ENCODE measurements at places on chromosomes 13 and 19.
A peak's percentile ranks its signal among the peaks of the same experiment; 100 is the strongest.

GRCh38 chr19:41932720-41933332 is 4.6 kb upstream of the ERFL start:
- DNase-seq: no peak

- DNase-seq: no peak
Observed at GRCh38 chr19:2549701-2550191, 73.8 kb downstream of the GADD45B start.

GRCh38 chr19:45056831-45057230 is 18.0 kb downstream of the CLASRP start:
- DNase-seq: no peak

GRCh38 chr19:46955813-46956371 is 63.7 kb upstream of the NPAS1 start:
- DNase-seq: no peak

DNA sequence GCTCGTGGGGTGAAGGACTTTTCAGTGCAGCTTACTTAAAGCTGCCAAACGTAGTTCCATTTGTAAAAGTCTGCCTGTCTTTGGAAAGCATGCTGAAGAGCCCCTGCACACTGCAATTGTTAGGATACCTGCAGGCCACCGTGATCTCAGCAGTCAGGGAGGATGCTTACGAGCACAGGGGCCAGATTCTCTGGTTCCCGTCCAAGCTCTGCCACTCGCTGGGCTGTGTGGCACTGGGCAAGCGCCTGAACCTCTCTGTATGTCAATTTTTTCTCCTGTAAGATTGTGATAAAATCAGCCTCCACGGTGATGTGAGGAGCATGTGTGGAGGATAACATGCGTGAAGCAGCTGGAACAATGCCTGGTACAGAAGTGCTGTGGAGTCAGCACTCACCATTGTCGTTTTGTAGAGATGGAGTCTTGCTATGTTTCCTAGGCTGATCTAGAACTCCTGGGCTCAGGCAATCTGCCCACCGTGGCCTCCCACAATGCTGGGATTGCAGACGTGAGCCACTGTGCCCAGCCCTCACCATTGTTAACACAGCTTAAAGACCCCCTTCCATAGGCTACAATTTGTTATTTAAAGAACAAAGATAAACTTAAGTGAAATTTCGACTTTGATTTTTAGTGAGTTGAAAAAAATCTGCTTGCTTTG is 3.5 kb downstream of the ADPRHL1 start:
- no peak for DNase-seq

- DNase-seq: no peak
Observed at GRCh38 chr19:6668691-6669090, 1.3 kb downstream of the TNFSF14 start.

- DNase-seq: no peak
Observed at GRCh38 chr13:100668408-100668807, 6.2 kb downstream of the TMTC4 start.

GRCh38 chr19:49081273-49081672 is 4.0 kb upstream of the SNRNP70 start:
- DNase-seq: no peak

DNA sequence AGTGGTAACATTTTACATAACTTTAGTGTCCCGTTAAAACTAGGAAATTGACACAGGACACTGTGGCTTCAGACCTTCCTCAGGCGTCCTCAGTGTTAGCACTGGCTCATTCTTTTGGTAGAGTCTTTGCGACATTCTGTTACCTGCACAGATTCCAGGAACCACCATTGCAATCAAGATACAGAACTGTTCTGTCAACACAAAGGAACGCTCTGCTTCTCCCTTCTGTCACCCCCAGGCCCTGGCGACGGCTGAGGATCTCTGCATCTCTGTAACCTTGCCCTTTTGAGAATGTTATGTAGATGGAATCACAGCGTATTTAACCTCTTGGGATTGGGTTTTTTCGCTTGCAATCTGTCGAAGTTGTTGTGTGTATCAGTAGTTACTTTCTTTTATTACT is 22.6 kb downstream of the KDM4B start:
- no peak for DNase-seq

DNA sequence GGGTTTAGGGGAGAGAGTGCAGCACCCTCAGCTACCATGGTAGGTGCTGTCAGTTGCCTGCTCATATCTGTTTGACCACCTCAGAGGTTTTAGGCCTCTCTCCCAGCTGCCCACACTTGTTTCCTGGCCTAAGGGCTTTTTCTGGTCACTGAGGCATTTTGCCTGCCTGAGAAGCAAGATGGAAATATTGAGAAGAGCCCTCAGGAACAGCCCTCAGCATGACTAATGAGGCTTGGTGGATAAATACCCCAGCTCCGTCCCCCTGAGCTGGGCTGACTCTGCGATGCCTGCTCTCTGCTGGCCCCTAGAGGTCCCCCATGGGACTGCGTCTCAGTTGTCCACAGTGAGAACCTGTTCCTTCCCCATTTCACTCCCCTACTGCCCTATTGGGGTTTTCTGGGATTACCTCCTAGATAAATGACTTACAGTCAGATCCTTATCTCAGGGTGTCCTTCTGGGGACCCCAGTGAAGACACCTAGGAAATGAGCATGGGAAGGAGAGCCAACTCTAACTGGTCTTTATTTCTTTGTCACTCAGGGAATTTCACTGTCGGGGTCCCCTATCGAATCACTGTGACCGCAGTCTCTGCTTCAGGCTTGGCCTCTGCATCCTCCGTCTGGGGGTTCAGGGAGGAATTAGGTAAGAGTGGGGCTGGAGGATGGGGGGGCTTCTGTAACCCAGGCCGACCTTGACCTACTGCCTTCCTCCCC is 13.3 kb downstream of the PALM3 start:
- DNase-seq: peak; percentile 67

- DNase-seq: no peak
Observed at GRCh38 chr13:98328511-98328910, 151.4 kb upstream of the RNF113B start.

DNA sequence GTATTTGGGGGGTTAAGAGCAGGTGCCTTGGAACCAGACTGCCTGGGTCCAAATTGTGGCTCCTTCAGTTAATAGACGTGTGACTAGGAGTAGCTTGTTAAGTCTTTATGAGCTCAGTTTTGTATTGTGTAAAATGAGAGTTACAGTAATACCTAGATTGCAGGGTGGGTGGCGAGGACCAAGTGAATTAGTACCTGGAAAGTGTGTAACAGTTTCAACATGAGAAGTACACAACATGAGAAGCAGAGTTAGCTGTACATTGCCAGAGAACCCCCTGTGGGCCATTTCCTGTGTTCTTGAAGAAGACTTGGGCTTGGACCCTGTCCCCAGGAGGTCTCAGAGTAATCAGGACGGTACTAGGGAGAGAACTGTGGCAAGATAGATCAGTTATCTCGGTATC is 36.8 kb downstream of the PPP2R1A start:
- no peak for DNase-seq

DNA sequence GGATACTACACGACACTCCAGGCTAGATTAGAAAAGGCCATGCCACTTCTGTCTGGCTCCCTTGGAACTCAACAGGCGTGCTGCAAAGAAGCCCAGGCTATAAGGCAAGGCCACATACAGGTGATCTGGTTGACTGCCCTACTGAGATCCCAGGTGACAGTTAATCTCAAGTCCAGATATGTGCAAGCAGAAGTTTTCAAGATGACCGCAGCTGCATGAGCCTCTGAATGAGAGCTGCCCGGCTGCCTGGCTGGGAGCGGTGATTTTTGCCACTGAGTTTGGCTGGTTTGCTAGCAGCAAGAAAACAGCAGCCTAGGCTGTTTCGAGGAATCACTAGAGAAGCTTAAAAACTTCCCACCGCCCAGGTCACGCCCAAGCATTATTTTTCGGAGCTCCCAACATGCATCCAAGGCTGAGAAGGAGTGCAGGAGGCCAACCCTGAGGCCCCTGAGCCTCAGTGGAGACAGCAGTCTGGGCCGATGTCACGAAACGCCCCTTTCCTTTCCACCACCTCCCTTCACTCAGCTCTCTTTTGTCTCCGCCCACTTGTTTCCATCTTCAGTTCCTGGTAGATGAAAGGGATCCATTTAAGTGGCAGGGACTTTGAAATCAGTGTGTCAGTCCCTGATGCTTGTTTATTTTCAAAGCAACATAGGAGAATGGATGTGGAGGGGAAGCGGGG is 14.0 kb upstream of the URI1 start:
- DNase-seq: no peak

- DNase-seq: peak; percentile 53
Observed at GRCh38 chr19:17385878-17386611, 8.0 kb downstream of the CCDC194 start.

DNA sequence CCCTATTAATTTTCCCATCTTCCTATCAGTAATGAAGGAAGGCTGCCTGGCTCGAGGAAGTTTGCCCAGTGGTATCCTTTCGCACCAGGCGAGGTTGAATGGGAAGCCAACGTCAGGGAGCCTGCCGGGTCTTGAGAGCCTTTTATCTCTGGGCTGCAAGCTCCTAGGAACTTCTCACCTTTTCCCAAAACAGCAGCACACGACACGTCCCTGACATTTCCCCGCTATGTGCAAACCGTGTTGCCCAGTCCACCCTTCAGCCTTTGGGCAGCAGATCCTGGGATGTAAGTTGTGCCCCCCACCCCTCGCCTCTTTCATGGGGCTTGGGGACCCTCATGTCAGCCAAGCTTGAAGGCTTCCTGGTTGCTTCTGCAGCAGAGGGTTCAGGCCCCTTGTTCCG is 179.1 kb downstream of the ZNF536 start:
- DNase-seq: no peak

GRCh38 chr13:40152145-40152544 is 496.7 kb downstream of the COG6 start:
- DNase-seq: no peak

GRCh38 chr19:58553799-58554493 is 959 bp downstream of the CHMP2A start:
- no peak for DNase-seq

- no peak for DNase-seq
Observed at GRCh38 chr13:53953183-53953582, 924.6 kb downstream of the OLFM4 start.

DNA sequence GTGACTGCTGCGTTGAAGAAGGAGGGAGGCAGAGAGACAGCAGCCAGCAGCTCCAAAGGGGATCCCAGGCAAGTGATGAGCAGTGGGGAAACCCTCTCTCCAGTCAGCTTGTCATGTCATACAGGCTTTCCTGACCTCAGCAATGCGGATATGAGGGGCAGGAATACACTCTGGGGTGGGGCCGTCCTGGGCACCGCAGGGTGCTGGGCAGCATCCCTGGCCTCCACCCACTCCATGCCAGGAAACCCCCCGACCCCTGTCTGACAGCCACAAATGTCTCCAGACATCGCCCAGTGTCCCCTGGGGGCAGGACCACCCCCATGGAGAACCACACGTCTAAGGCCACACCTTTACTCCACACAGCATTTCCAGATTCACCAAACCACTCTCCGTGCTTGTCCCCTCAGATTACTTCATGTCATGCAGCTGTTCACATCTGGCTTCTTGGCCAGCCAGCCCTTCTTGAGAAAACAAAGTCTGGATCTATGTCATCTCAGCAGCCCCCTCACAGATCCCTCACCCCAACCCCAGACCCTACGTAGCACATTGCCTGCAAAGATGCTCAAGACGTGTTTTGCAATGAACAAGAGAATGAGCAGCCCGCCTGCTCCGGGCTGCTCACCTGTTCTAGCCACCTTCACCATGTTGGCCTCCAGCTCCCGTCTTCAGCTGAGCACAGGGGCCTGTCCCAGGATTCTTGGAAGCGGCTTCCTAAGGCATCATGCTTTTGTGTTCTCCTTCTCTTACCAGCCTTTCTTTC is 46.5 kb downstream of the RFX2 start:
- no peak for DNase-seq

- DNase-seq: no peak
Observed at GRCh38 chr13:53004573-53004972, 24.0 kb upstream of the OLFM4 start.

GRCh38 chr13:101416181-101417042 is at the start of gene NALCN:
Gene NALCN, minus strand, starts transcription at chr13:101416508. Its CDS starts 17,382 bp downstream, at chr13:101399126.
- DNase-seq: no peak

DNA sequence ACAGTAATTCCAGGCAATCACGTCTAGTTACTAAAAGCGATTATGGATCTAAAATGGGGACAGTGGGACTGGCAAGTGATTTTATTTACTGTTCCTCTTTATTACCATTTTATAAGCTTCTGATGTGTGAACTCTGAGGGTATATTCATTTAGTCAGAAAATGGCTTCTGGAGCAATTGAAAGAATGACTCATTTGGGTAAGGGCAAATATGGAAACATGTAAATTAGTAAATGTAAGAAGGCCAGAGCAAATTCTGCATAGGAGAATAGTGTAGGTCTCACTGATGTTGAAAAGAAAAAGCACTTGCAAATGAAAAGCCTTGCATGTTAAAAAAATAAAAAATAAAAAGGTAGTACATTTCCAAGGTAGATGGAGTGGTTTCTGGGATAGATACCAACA is 262.2 kb downstream of the KLF5 start:
- no peak for DNase-seq

DNA sequence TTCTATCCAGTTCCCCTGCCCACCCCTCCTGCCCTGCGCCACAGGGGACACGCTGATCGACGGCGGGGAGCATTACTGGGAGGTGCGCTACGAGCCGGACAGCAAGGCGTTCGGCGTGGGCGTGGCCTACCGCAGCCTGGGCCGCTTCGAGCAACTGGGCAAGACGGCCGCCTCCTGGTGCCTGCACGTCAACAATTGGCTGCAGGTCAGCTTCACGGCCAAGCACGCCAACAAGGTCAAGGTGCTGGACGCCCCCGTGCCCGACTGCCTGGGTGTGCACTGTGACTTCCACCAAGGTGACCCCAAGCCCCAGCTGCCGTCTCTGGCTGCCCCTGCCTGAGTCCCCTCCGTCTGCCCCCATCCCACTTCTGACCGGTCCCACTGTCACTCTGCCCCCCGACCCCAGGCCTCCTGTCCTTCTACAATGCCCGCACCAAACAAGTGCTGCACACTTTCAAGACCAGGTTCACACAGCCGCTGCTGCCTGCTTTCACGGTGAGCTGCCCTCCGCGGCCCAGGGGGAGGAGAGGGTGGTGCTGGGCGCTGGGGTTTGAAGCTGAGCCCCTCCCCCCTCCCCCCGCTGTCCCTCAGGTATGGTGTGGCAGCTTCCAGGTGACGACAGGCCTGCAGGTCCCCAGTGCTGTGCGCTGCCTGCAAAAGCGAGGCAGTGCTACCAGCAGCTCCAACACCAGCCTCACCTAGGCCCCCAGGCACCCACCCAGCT is 15.5 kb downstream of the STAP2 start:
- DNase-seq: no peak

DNA sequence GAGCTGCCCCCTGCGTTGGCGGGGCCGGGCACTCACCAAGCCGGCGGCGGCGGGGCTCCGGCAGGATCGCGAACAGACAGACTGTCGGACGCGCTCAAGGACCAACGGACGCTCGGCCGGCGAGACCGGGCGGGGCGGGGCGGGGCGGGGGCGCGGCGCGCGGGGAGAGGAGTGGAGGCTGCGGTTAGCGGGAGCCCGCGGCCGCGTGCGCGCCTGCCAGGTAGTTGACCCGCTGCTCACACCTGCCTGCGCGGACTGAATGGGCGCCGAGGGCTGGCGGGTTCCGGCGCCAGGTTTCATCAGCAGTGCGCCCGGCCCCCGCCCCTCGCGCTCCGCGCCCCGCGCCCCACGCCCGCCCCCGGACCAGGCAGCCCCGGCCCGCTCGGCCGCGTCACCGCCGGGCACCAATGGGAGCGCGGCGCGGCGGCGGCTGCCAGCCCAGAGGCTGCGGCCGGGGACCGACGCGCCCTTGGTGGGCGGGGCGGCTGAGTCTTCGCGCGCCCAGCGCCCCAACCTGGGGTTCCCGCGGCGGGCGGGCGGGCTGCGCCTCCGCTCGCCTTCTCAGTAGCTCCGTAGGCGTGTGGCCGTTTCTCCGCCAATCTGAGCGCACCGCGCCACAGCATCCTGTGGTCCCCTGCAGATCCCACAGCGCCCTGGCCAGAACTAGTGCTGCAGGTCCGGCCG is at the start of gene SLC7A1:
SLC7A1 (minus strand) TSS at position 309 of the 684 bp plus-strand sequence. CDS start 59,500 bp downstream, outside the sequence.
- peak; percentile 77 for DNase-seq

- DNase-seq: no peak
Observed at GRCh38 chr13:110637747-110638146, 22.4 kb downstream of the NAXD start.

- no peak for DNase-seq
Observed at GRCh38 chr19:8105471-8105870, 43.9 kb downstream of the FBN3 start.
